ENCODE measurements at places on chromosomes 12 and 14.

- no peak for DNase-seq
These were observed 30.2 kb upstream of the TESC start for GRCh38 chr12:117129391-117129790.

DNA sequence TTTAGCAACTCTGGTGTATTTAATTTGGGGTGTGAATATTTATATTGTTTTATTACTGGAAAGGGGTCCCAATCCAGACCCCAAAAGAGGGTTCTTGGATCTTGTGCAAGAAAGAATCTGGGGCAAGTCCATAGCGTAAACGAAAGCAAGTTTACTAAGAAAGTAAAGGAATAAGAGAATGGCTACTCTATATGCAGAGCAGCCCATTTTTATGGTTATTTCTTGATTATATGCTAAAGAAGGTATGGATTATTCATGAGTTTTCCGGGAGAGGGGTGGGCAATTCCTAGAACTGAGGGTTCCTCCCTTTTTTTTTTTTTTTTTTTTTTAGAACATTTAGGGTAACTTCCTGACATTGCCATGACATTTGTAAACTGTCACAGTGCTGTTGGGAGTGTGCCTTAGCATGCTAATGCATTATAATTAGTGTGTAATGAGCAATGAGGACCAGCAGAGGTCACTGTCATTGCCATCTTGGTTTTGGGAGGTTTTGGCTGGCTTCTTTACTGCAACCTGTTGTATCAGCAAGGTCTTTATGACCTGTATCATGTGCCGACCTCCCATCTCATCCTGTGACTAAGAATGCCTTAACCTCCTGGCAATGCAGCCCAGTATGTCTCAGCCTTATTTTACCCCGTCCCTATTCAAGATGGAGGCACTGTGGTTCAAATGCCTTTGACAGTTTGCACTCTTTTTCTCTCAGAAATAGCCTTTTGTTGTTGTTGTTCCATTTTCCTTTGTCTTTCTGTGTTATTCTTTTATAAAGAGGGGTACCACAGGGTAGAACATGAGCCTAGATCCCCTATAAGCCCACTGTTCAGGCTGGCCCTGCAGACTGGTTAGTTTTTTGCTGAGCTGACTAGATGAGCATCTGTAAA, 75.5 kb upstream of the DCD start:
- no peak for DNase-seq

DNA sequence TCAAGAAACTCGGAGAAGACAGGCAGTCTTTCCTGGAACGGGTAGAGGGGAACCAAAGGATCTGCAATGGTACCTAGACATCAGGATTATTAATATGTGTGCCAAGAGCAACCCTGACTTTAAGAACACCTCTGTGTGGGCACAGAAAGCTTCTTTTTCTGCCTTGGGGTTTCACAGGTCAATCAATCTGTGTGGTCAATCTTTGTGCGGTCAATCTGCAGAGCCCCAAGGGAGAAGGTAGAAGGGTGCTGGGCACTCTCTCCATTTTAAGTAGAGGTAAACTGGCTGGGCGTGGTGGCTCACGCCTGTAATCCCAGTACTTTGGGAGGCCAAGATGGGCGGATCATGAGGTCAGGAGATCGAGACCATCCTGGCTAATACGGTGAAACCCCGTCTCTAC, 100.7 kb downstream of the ARF6 start:
- DNase-seq, result no peak

- DNase-seq, result no peak
These were observed 11.3 kb downstream of the LRRC9 start for GRCh38 chr14:59931237-59931636.

- no peak for DNase-seq
These were observed 86.9 kb downstream of the AVPR1A start for GRCh38 chr12:63064080-63064479.

DNA sequence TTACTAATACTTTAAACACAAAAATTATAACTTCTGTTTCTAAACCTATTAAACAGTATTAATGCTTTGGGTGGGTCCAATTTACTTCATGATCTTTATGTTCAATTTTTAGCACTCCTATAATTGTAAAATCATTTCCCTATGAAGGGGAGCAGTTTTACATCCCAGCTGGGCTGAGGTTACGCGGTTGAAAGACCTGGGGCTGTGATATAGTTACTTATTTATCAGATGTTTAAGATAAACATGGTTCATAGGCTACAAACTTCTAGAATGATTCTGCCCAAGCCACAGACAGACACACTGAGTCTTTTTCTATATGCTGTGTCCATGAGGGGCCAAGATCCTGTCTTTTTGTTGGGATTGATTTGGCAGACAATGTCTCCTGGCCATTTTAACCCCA, 44.4 kb downstream of the DYRK2 start:
- DNase-seq, result no peak

DNA sequence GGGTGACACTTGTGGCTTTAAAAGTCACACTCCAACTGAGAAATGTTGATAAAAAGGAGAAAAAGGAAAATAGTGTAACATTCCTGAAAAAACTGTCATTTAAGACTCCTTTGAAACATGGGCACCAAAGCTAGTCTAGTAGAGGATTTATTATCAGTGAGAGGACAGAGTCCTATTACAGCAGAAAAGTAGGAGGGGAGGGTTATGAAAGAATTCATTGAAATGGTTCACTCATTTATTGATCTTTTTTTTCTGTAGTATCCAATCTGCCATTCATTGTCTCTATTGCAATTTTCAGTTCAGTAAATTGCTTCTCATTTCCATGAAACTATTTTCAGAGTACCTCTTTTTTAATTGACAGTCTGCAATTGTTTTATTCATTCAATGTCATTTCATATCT, 25.4 kb downstream of the PPM1A start:
- DNase-seq, result no peak

DNA sequence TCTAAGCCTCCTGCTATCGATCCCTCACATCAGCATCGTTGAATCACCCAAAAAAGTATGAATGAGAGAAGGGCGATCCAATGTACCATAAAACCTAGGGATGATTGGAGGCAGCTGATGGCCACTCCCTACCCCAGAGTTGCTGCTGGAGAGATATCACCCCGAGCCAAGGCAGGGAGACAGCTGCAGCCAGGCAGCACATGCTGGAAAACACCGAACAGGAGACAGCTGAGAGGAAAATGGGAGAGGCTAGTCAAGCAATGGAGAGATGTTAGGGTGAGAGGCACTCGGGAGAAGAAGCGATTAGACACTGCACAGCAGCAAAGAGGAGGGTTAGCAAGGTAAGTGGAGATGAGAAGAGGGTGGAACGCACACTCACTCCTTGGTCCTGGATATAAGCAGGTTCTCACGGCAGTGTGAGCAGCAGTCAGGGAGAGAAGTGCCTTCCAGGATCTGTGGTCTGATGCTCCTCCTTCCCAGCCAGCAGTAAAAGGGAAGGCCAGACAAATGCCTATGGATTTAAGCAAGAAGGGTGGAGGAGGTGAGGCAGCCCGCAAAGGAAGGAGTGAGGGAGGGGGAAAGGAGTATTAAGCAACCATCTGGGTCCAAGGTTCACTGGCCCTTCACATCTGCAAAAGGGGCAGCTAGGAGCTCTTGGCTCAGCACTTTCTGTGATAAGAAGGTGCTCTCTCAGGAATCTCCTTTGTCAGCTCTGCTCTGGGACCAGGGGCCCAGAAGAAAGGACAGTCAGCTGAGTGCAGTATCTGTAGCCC, at the start of gene SLC7A7:
Gene SLC7A7, minus strand, starts transcription at position 495 of the 773 bp plus-strand sequence. CDS start 2,037 bp downstream, outside the sequence.
- peak; percentile 61 for DNase-seq

- DNase-seq, result no peak
These were observed 119.5 kb upstream of the WSCD2 start for GRCh38 chr12:108009442-108010070.

DNA sequence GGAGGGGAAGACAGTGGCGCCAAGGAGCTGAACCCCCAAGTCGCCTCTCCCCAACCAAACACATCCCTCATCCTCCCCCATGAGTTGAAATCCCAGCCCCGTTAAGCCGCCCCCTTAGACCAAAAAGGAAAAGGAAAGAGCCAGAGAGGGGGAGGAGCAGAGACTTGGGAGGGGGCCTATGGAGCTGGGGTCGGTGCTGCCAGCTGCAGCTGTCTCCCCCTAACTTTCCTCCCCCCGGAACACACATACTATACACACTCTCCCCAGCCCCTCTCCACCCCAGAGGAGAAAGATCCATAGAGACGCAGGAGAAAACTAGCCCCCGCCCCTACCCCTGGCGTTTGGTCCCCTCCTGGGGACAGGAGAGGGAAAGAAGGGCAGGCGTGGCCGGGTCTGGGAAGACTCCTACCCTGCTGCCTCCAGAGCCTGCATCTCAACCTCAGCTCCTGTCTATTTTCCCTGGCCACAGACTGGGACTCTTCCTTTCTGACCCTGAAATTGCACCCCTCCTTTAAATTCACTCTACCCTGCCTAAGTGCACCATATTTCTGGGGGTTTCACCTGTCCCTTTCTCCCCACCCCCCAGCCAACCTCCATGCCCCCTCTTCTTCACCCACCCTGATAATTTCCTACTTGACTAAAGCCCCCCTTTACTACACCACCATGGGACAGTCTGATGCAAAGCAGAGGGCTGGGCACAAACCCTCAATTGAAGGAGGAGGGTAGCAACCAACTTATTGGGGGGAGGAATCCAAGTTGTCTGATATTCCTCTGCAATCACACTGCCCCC, 1.7 kb upstream of the HOXC9 start:
- no peak for DNase-seq

- DNase-seq, result no peak
These were observed 402.0 kb downstream of the SYT1 start for GRCh38 chr12:79266343-79267144.

- no peak for DNase-seq
These were observed 109.5 kb downstream of the SINHCAF start for GRCh38 chr12:31216479-31216878.

DNA sequence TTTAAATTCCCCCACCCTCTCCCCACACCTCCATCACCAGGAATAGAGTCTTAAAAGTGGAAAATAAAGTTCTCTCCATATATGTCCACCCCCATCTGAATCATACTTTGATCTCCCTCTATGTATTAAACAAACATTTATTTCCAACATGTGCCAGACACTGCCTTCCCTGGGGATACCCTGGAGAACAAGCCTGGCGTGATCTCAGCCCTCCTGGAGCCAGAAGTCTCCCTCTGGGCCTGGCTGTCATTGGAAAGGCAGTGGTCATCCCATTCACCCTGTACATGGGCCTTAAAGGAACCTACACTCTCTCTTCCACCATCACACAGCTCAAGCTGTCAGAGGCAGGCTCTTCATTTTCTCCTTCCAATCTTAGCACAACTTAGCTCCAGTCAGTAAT, 143.6 kb downstream of the EMP1 start:
- no peak for DNase-seq

- no peak for DNase-seq
These were observed 78.6 kb downstream of the DAAM1 start for GRCh38 chr14:59267046-59267445.

DNA sequence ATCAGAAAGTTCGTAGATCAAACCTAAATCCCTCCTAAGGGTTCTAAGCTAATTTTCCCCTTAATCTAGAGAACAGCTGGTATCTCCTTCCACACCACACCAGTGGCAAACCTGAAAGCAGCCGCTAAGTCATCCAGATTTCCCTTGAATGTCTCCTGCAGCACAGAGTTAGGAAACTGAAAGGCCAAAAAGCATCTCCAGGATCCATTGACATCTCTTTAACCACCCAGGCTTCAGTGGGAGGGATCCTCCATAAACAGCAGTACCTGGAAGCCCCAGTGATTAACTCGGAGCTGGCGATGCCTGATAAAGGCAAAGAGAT, 47.6 kb downstream of the CRACR2A start:
- no peak for DNase-seq

GRCh38 chr12:59574406-59574805, 21.4 kb upstream of the SLC16A7 start:
- DNase-seq, result no peak

DNA sequence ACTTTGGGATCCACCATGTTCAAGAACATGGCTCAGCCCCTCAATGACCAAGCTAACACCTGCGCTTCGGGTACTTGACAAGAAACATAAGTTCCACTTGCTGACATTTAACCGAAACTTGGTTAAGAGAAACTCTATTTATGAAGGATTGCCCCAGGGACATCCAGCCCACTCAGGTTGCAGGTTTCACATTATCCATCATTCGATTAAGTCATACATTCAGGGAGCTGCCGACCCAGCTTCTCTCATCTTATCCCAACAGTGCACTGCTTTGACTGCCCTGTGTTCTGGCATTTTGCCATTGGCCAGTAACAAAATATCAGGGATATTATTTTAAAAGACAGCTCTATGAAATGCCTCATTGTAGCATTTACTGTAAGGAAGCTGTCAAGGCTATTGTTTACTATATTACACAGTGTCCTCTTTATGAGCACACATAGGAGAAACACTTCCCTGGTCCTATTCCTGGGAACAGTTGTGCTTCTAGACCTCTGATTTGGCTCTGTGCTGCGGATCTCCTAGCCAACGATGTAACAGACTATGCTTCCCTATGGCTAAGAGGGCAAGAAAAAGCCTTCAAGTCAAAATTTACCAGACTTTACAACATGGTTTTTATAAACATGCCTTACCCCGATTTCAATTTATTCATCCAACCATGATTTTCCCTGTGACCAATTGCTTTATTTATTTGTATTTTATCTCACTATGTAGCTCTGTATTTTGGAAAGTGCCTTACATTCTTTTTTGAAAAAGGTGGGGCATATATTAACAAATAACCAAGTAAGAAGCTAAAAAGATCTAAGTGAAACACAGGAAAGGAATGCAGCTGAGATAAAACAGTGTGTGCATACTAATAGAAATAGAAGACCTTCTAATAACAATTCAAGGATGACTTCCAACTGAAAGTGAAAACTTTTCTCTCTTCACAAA, 109.3 kb downstream of the ITPR2 start:
- DNase-seq, result no peak

GRCh38 chr12:47545938-47546609, 159.8 kb downstream of the RPAP3 start:
- DNase-seq, result no peak
